ENCODE measurements at places on chromosomes 4 and X. TPM values are rescaled to one million over a fixed set of nuclear protein-coding genes. Genes with fewer than 3 reads are reported as not detected.

The APBB2 gene
- 10.5 TPM for total RNA-seq

The SOWAHB gene
- not detected for total RNA-seq

The EFNB1 gene
- total RNA-seq = 8.5 TPM

The S100G gene
- not detected for total RNA-seq

The PRSS12 gene
- 0.41 TPM for total RNA-seq

The GPRASP1 gene
- total RNA-seq = 0.30 TPM

The RRH gene
- total RNA-seq = 0.06 TPM

The SCRG1 gene
- not detected for total RNA-seq

The HS3ST1 gene
- total RNA-seq = 0.30 TPM

The MAGEA11 gene
- not detected for total RNA-seq

The ARHGAP36 gene
- total RNA-seq = not detected

The SLC25A14 gene
- 18.3 TPM for total RNA-seq

The UPF3B gene
- 20.9 TPM for total RNA-seq

The CRLF2 gene
- 1.8 TPM for total RNA-seq

The PNCK gene
- 0.58 TPM for total RNA-seq

The TKTL1 gene
- not detected for total RNA-seq

The KCTD8 gene
- total RNA-seq = not detected

The HSD17B13 gene
- 0.05 TPM for total RNA-seq

The SMAD1 gene
- 11.7 TPM for total RNA-seq

The TMSB15A gene
- total RNA-seq = 0.27 TPM

The RENBP gene
- 0.07 TPM for total RNA-seq

The PTPN13 gene
- total RNA-seq = 5.6 TPM

The RHOXF2 gene
- total RNA-seq = not detected

The CHRDL1 gene
- not detected for total RNA-seq

The ATP1B4 gene
- total RNA-seq = not detected

The PSAPL1 gene
- total RNA-seq = 0.10 TPM

The RWDD4 gene
- total RNA-seq = 18.2 TPM

The MAGEA9B gene
- 0.07 TPM for total RNA-seq

The ABCG2 gene
- 25.9 TPM for total RNA-seq

The TLR3 gene
- 0.46 TPM for total RNA-seq

The SUPT20HL2 gene
- total RNA-seq = not detected

The ANOS1 gene
- total RNA-seq = 0.05 TPM

The IL2RG gene
- 0.54 TPM for total RNA-seq

The CENPC gene
- 4.4 TPM for total RNA-seq

The VCX gene
- total RNA-seq = not detected

The CTAG2 gene
- not detected for total RNA-seq

The SLC25A31 gene
- total RNA-seq = not detected

The ERVMER34-1 gene
- 1.2 TPM for total RNA-seq

The CLDN22 gene
- not detected for total RNA-seq

The CHST7 gene
- 18.5 TPM for total RNA-seq

The ALAS2 gene
- total RNA-seq = not detected

The VCX3A gene
- total RNA-seq = not detected

All from A549 treated with DMSO at 1 μM for 4 hours (cell line).